ENCODE measurements at places on chromosomes 12 and 14.

GRCh38 chr12:82329508-82329907, 28.7 kb downstream of the CCDC59 start:
- peak; percentile 88 for DNase-seq

GRCh38 chr14:57461777-57462320, 31.8 kb downstream of the CCDC198 start:
- DNase-seq = no peak

DNA sequence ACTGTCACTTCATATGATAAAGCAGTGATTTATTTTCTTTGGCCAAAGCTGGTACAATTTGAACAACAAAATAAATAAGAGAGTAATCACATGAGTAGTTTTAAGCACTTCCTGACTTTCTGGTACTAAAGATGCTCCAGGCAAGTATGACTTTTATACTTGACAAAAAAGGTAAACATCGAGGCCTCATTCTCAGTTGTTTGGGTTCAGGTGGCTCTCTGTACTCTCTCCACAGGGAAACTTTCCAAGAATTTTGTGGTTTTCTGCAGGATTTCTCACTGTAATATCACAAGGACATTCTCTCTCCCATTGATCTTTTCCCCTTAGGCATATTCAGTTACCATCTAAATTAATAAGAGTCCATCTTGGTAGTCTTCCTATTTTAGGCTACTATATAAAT, 26.6 kb upstream of the KCNC2 start:
- no peak for DNase-seq

DNA sequence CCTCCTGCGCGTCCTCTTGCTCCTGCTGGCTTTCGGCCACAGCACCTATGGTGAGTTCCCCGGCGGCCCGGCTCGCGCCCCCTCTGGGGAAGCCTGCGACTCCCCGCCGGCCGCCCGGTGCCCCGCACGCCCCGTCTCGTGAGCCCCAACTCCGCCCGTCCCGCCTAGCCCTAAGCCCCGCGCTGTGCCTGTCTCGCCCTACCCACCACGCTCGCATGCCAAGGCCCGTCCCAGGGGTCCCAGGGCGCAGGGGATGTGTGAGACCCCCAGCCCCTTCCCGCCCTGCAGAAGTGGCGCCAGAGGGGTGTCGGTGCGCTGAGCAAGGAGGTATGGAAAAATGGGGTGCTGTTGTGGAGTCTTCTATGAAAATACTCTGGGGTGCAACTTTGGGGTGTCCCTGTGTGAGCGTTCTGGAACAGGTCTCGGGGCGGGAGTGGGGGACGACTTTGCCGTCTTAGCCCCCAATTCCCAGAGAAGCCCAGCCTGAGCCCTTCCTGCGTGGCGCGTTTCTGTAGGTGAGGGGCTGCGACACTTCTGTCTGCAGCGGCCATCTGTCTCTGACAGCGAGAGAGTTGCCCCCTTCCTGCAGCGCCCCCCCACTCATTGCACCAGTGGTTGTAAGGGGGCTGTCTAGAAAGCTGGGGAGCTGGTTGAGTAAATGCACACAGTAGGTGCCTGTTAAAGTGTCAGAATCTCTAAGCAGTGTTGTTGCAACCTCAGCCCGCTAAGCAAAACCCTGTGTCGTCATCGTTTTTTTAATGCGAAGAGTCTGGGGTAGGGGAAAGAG, 587 bp downstream of the DLK1 start:
- no peak for DNase-seq

DNA sequence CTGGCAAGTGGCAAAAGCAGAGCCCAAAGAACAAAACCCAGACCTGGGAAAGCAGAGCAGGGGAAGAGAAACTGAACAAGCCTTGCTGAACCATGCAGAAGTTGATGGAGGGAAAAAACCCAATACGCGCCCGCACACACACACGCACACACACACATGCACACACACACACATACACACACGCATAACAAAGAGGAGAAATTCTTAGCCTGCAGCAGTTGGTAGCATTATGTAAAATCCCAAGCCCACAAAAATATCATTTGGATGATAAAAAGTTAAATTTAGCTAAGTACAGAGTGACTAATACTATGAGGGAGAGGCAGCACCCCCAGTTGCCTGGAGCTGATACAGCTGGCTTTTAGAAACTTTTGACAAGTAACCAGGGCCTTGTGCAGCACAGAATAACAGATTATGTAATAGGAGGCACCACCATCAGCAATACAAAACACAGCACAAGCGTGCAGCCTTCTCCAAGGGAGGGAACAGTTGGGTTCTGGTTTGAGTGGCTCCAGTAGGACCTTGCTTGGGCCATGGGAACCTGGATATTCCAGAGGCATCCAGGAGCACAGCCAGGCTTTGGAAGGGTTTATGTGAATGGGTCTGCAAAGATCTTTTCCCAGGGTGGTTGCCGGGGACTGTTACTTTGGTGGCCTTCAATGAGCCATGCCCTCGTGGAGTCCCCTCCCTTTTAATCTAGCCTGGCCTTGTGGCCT, 35.3 kb downstream of the PITPNM2 start:
- DNase-seq = no peak

GRCh38 chr14:102629011-102629444, 36.6 kb downstream of the RCOR1 start:
- no peak for DNase-seq

- DNase-seq = no peak
These were observed 68.7 kb downstream of the SLC35F4 start for GRCh38 chr14:57797160-57797559.

DNA sequence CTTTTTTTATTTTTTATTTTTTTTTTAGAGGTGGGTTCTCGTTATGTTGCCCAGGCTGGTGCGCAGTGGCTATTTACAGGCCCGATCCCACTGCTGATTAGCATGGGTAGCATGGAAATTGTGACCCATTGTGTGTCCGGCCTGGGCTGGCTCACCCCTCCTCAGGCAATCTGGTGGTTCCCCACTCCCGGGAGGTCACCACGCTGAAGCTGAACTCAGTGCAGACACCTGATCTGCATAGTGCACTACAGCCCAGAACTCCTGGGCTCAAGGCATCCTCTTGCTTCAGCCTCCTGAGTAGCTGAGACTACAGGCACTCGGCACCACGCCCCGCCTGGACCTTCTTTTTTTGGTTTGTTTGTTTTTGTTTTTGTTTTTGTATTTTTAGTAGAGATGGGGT, 5.5 kb upstream of the CD4 start:
- no peak for DNase-seq

DNA sequence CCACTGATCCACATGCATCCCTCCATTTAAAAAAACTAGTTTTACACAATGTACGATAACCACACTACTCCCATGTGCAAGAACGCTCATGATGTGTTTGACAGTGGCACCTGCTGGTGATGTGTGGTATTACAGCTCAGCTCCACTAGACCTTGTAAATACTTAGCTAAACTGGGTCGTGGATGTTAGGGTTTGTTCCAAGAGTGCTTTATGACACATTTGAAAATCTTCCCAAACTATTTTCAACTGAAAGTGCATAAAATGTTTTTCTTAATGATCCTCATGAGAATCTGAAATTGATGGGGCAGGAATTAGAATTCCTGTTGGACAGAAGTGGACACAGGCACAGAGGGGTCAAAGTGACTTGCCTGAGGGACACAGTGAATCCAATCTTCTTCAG, 99.2 kb downstream of the SCARB1 start:
- no peak for DNase-seq

DNA sequence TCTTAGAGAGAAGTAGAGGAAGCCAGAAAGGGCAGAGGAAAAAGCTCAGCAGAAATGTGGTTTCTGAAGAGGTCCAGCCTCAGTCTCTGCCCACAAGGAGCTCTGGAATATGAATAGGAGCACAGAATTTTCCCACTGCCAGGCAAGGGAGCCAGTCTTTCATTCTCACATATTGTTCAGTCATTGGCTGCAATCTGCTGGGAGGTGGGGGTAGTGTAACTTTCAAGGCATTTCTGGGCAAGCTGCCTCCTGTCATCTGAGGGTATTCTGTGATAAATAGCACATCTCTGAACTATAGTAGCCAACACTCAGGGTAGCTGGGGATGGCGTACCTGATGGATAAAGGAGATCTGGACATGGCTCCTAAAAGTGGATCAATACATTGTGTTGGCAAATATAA, 127.2 kb downstream of the LRRK2 start:
- no peak for DNase-seq

GRCh38 chr14:64708148-64709004, 4.2 kb downstream of the PLEKHG3 start:
- DNase-seq = no peak

DNA sequence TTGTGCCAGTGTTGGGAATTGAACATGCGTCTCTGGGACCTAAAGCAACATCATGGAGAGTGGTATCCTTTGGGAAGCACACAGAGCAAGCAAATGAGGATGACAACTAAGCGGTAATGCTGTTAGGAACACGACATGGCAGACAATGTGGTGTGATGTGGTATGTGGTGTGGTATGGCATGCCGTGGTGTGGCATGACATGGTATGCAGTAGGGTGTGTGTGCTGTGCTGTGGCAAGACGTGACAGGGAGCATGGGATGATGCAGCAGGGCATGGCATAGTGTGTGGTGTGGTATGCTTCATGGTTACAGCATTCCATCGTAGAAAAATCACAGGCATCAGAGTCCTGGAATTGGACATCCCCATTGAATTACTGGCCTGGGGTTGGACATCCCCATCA, 108.7 kb downstream of the RTN1 start:
- no peak for DNase-seq

DNA sequence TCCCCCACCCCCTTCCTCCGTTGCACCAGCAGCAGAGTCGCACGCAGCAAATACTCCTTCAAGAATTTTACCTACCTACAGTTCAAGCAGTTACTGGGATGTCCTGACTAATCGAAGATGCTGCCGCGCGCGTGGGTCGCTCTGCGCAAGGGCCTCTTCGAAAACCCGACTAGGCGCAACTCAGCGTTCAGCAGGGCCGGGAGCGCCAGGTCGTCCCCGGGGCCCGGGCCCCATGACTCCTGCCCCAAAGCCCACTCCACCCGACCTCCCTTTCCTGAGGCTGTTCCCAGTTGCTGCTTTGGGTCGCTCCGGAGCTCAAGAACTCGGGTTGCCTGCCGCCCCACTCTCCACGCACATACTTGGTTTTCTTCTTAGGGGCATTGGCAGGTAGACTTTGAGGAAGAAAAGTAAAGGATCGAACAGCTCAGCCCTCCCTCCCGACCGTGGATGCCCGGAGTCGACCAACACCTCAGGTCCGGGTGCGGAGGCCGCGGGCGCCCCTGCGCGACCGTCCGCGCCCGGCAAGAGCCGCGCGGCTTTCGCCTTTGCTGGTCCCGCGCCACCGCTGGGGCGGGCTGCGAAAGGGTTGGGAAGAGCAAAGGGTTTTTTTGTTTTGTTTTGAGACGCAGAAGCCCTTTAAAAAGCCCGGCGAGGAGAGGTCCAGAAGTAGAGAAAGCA, 1.9 kb downstream of the BMP4 start:
- DNase-seq = no peak

GRCh38 chr12:105212438-105212837, 23.5 kb downstream of the APPL2 start:
- no peak for DNase-seq

DNA sequence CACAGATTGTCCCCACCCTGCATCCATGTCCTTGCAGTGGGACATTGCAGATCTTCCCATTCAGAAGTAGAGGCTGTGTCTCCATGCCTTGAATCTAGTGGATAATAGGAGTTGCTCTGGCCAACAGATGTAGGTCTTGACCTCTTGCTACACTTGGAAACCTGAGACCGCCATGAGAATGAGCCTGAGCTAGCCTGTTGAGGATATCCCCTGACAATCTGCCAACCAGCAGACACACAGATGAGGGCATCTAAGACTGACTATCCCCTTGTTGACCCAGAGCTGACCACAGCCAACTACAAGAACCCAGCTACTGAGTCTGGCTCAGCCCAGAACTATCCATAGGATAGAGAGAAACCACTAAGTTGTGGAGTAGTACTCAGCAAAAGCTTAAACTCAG, 161.1 kb upstream of the NOS1 start:
- no peak for DNase-seq

GRCh38 chr12:48067250-48067938, 38.5 kb downstream of the SENP1 start:
- DNase-seq = no peak

GRCh38 chr12:127459687-127460086, 807.3 kb upstream of the TMEM132C start:
- DNase-seq = no peak

DNA sequence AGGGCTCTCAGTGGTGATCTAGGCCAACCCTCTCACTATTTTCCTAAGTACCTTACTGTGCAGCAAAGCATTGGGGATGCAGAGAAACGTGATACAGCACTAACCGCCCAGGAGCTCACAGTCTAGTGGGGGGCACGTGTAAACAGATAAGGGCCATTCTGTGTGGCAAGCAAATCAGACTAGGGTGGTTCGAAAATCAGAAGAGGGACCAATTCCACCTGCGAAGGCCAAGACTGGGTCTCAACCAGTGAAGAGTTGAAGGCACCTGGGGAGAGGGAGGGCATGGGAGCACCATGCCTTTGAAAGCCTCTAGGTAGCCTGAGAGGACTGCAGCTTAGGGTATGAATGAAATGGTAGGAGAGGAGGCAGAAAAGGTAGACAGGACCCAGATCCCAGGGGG, 2.2 kb downstream of the PITPNM2 start:
- DNase-seq = no peak

- no peak for DNase-seq
These were observed 12.3 kb downstream of the KRT83 start for GRCh38 chr12:52308806-52309425.

DNA sequence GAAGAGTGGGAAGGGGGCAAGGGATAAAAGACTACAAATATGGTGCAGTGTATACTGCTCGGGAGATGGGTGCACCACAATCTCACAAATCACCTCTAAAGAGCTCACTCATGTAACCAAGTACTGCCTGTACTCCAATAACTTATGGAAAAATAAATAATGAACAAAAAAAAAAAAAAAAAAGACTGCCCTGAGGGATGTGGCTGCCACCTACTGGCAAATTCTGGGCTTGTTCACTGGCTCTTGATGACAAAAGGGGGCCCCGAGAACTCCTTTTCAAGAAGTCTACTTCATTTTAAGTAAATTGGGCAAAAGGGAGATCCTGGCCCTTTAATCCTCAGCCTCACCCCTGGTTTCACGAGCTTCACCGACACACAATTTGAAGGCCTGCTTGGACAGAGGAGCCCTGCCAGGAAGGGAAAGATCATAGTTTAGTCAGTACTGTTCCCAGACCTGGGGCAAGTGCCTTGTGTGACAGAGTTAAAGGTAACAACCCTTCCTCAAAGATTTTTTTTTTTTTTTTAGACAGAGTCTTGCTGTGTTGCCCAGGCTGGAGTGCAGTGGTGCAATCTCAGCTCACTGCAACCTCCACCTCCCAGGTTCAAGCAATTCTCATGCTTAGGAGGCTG, 26.1 kb upstream of the STAC3 start:
- no peak for DNase-seq

GRCh38 chr12:124861898-124862676, 1.6 kb downstream of the SCARB1 start:
- DNase-seq = no peak

DNA sequence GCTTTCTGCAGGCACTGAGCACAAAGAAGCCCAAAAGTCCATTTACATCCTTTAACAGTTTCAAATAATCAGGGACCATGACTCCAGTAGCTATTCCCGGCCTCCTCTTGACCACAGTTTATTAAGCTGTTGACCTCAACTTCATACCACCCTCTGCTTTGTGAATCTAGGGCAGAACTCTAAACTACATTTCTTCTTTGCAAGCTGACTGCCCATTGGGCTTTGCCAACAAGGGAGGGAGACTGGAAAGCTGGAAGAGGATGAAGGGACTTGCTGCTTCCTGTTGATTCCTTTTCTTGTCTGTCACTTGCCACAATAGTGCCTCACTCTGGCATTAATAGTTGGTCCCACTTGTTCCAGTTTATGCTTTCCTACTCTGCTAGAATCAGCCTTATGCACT, 2.7 kb downstream of the CGRRF1 start:
- DNase-seq = no peak
